Fibroblast of upper back skin (primary cell): ENCODE measurements at places on chromosomes 6 and 20.

DNA sequence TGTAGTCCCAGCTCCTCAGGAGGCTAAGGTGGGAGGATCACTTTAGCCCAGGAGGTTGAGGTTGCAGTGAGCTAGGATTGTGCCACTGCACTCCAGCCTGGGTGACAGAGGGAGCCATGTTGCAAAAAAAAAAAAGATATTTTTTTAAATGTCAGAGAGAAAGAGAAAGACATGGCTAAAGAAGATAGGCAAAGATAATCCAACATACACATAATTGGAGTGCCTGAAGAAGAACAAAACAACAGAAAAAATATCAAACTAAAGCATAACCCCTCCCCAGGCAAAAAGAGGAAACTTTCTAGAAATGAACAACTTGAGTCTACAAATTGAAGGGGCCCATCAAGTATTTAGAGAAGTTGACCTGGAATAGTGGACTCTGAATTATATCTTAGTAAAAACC lies 14.0 kb upstream of the GRM4 start:
- no peak for DNase-seq

DNA sequence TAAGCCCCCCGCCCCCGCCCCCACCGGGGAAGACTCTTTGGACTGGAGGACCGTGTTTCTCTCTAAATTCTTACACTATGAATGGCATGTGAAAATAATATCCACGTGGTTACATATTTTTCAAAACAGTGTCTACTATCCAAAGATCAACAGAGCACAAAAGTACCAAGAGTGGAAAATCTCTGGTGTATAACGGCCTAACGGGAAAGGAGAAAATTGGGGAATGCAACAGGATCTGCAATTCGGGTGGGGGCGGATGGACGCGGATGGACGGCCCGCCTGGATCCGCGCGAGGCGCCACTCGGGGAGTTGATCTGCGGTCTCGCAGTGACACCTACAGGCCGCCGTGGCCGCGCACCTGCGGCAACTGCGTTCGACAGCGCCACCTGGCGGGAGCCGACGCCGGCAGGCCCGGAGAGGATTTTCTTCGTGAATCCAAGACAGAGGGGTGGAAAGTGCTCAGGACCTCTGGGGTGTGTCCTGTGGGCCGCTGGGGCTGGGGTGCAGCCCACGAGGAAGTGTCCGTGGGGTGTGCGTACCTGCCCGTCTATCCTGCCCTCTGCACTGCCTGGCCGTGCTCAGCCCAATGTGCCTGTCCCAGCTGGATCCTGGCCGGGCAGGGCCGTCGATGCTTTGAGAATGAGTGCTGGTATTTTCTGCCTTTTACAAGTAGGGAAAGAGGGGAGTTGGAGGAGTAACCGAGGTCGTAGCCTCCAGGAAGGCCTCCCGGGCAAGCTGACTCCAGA lies 18.6 kb downstream of the ANKRD60 start:
- DNase-seq, result peak; percentile 59

DNA sequence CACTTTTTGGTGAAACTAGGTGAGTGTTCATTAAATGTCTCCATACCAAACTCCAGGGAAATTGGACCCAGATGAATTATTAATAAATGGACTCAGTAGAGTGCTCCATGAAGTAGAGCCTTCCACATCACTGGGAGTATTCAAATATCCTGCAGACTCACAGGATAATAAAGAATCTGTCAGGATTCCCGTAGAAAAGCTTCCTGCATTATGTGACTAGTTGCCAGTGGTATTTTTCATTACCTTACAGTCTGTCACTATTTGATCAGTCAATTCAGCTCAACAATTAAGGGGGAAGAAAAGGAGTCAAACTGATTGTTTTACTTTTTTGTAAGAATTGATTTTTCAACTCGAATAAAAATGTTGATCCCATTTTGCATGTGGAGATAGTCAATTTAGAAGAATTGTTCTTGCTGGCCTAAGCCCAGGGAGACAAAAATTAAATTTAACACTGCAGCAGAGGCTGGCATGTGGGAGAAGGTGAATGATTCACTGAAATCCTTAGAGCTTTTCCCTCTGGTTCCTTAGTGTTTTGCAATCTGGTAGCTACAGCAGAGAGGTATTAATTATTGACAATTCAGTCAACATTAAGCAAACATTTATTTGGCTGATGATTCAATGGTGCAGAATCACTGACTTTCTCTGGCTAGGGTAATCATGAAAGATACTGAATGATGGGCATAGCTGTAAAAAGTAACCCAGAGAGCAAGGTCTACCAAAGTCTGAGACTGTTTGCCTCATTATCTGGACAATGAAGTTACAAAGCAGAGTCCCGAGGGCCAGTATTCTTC lies 442.4 kb downstream of the CD83 start:
- DNase-seq, result peak; percentile 13

DNA sequence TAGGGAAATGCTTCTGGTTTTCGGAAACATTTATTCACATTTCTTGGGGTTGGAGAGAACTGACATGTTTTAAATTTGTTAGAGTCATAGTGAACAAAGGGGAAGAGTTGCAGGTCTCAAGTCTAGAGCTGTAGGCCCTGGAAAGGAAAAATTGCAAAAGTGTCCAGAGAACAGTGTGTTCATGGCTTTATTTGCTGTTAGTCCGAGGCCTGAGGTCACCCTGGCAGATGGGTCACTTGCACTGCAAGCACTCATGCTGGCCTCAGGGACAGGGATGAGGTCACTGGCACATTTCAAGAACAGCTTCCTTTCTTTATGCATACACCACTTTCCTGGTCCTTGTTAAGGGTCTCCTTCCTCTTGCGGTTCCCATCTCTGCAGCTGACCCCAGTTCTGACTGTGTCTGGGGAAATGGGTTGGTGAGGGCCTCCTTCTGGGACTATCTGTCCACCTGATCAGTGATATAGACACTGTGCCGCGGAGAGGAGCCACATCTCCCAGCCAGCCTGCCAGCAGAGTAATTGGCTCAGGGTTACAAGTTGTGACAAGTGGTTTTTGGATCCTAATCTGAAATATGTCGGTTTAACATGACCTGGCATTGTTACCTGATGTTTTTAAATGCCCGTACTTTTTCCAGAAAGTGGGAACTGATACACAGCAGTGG lies 194.0 kb downstream of the EYA4 start:
- DNase-seq, result no peak

DNA sequence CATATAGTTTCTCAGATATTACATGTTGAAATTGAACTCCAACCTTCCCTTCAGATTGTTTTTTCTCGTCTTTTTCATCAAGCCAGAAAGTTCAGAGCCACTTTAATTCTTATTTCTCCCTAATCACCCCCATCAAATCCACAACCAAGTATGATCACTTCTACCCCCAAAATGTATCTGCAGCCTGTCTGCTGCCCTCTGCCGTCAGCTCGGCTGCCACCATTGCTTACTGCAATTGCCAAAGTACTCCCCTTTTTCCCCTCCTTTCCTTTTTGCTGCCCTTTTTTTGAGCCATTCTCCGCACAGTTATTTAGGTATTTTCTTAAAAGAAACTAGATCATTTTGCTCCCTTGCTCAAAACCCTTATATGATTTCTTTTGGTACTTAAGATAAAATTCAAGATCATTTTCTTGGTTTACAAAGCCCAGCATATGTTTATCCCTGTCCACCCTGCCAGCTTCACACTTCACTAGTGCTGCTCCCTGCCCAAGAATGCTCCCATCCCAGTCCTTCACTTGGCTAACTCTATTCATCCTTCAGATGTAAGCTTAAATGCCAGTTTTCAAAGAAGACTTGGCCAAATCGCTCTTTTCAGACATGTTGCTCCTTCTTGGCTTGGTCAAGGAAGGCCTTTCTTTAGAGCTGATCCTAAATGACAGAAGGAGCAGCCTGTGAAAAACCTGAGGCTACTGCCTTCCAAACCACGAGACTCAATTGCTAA lies 63.7 kb downstream of the SH3BGRL2 start:
- DNase-seq, result no peak

GRCh38 chr6:81934936-81935335 lies 182.5 kb upstream of the TENT5A start:
- peak; percentile 28 for DNase-seq

DNA sequence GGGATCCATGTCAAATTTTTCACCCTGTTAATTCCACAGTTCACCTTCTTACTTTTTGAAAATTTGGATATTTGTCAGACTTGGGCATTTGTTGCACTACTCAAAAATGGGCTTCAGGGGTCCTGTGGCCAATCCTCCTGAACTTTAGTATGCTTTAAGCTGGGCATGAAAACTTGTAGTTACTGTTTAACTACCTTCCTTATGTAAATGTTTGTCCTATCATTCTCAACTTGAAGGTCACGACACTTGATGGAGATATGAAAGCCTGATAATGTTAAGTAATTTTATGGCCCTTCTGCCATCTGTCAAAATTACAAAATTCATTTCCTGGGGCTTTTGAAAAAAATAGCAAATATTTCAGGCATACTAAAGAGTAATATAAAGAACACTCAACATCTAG lies 4.2 kb upstream of the ZNF311 start:
- no peak for DNase-seq

DNA sequence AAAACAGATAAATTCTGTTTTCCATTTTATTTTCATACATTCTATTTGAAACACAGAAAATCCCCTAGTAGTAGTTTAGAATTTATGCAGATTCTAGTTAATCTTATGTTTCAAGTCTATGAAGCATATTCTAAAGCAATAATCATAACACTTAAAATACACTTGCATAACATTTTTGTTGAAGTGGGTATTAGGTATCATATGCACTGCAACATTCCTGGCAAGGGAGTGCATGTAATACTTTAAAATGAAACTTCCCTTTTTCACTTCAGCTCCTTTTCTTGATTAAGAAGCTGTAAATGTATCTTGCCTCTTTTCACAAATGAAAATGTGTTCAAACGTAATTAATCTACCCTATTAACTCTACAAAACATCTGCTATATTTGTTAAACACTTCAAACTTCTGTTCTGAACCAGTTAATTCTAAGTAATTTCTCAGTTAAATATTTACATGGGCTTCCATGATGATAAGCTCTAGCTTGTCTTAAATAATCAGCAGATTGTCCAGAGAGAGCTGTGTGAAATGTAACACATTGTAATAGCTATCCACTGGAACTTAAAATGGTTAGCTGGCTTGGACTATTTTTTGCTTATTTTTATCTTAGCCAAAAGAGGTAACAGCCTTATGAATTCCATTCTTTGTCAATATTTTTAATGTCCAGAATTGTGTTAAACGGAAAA lies 192.8 kb downstream of the COL19A1 start:
- no peak for DNase-seq

- no peak for DNase-seq
Observed at GRCh38 chr6:100453701-100454521, 10.8 kb downstream of the SIM1 start.

DNA sequence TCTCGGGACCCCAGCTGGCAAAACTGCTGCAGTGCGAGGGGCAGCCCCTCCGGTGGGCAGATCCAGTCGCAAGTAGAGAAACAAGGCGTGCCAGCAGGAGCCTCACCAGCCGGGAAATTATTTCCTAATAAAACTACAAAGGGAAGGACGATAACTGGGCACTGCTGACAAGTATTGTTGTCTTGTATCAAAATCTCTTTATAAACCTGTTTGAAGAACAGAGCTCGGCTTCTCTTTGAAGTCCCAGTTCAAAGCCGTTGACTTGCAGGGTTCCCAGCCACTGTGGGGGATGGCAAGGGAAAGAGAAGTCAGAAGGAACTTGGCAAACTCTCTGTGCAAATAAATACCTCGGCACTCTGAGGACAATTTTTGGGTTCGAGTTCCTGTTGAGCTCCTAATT lies 504.5 kb downstream of the CD83 start:
- no peak for DNase-seq

DNA sequence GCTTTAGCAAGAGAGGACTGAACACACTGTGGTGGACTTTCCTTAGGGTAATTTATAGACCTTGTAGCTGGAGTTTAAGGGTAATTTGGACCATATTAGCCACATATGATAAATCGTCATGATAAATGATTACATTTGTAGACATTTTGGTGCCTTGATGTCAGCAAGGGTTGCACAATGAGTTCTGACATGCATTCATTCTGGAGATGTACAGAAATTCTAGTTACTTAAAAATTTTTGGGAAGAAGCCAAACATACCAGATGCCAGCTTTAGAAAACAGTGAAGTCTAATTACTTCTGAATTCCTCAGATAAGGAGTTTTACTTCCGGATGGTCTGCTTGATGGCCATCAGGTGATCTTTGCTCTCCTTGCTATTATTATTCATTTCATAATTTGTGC lies 653.1 kb downstream of the TBC1D32 start:
- DNase-seq, result no peak

DNA sequence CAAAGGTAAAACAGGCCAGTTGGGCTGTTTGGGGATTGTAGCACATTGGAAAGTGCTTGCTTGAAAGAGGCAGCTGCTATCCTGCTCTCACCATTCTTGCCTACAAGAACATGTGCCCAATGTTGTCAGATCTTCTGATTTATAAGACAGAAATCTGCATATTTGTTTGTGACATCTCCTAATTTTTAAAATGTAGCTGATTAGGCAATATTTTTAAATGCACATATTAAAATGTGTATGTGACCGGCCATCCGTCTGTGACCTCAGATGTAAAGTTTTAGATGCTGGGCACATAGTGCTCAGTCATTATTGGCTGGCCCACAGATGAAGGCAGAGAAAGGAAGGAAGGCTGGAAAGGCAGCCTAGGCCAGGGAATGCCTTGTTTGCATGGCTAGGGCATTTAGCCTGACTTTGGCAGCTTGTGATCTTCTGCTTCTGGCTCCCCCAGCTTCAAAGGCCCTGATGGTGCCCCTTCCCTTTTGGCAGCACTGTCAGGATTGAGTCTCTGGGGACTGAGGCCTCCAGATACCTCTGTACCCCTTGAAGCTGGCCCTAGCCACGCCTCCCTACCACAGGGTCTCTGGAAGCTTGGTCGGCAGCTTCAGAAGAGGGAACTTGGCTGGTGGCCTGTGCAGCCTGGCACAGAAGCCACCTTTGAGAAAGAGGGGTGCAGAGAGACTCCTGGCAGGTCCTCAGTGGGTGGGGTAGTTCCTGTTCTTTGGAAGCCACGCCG lies 6.4 kb downstream of the SNPH start:
- no peak for DNase-seq

- peak; percentile 73 for DNase-seq
Observed at GRCh38 chr6:28673787-28674671, 148.3 kb downstream of the GPX5 start.

DNA sequence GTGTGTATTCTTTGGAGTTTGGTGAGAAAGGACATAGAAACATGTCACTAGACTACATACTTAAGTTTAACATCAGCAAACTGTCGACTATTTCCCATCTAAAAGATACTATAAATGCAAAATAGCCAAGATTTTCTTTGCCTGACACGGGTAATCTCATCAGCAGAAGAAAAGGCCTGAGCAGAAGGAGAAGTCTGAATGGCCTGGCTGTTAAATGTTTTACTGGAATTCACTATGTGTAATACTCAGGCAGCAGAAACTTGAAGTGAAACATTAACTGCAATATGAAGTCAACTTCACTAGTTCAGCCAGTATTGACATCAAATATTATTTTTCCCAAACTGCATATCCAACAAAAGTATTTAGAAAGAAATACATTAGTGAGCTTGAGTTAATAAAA lies 6.4 kb upstream of the DSE start:
- no peak for DNase-seq

GRCh38 chr6:47428288-47428687 lies 49.3 kb upstream of the CD2AP start:
- no peak for DNase-seq

- no peak for DNase-seq
Observed at GRCh38 chr6:156794546-156795354, 17.6 kb downstream of the ARID1B start.
